Sciatic nerve (tissue), 2 donors: ENCODE measurements at places on chromosomes 2 and 18. TPM values are rescaled to one million over a fixed set of nuclear protein-coding genes. Genes with fewer than 3 reads are reported as not detected.

- DNase-seq: no peak
Observed at GRCh38 chr18:44411262-44411905, 269.3 kb upstream of the SETBP1 start.

DNA sequence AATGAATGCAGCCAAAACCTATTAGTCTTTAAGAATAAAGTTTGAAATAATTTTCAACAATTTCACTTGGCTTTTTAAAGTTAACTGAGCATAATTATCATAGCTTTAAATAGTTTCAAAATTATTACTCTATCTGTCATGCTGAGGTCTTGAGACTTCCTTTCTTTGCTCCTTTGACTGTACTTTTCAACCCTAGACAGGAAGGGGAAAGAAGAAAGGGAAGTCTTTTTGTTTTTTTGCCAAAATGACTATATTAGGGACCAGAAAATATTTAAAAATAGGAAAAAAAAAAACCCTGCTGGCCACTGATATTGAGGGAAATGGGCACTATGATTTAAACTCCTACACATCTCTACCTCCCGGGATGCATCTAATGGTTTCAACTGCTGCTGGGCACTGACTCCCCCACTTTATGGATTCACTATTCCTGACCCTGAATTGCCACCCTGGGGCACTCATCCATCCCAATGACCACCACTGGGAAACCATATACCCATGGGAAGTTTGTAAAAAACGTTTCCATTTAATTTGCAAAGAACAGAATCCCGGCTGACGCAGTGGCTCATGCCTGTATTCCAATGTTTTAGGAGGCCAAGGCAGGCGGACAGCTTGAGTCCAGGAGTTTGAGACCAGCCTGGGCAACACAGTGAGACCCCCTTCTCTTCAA is 50.5 kb downstream of the GAREM1 start:
- no peak for DNase-seq

The MERTK gene
- 18.9 TPM for total RNA-seq

The SRBD1 gene
- total RNA-seq: 22.5 TPM
